Peyer's patch (tissue), 4 donors: ENCODE measurements at places on chromosomes 6 and 20. TPM values are rescaled to one million over a fixed set of nuclear protein-coding genes. Genes with fewer than 3 reads are reported as not detected.

Gene SRXN1
- 42.5 TPM for total RNA-seq

Gene GPLD1
- not detected for total RNA-seq

Gene MRPS18B
- total RNA-seq: 35.3 TPM

Gene GNAS-AS1
- not detected for total RNA-seq

Gene TFEB
- total RNA-seq: 47.9 TPM

Gene CALHM5
- total RNA-seq: 0.53 TPM

GRCh38 chr20:52958211-52958610, 13.9 kb upstream of the TSHZ2 start:
- no peak for DNase-seq

DNA sequence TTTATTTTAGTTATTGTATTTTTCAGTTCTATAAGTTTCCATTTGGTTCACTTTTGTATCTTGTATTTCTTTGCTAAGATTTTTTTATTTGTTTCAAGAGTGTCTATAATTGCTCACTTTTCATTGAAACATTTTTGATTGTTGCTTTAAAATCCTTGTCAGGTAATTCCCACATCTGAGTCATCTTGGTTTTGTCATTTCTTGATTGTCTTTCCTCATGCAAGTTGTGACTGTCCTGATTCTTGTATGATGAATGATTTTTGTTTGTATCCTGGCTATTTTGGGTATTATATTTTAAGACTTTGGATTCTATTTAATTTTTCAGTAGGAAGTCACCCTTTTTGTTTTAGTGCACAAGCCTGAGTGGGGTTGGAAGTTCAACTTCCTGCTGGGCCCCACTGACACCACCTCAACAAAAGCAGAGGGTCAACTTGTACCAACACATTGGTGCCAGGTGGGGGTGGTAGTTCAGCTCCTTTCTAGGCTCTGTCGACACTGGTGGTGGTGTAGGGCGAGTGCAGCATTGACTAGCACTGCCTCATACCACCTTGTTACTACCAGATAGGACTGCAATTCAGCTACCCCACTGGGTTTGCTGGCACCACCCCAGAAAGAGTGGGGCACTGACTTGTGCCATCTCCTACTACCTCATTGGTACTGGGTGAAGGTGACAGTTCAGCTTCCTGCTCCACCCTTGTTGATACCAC, 8.8 kb downstream of the RSPH3 start:
- DNase-seq: no peak

- DNase-seq: no peak
Observed at GRCh38 chr20:46113113-46113470, 5.0 kb upstream of the CD40 start.

DNA sequence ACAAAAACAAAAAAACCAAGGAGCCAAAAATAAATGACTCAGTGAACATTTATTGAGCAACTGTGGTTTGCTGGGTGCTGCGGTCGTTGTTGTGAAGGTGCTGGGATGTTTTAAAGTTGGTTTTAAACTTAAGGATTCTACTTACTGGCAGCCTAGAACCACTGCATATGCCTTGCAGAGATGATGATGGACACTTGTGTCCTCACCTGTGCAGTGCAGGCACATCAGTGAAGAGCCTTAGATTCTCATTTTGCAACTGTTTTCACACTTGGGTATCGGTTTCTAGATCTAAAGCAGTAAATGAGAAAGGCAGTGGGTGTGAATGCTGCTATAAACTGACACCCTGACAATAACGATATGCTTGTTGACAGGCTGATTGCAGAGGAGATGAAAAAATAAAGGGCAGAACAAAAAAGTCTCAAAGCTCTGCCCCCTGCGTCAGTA, 68.8 kb downstream of the UTRN start:
- DNase-seq: no peak

DNA sequence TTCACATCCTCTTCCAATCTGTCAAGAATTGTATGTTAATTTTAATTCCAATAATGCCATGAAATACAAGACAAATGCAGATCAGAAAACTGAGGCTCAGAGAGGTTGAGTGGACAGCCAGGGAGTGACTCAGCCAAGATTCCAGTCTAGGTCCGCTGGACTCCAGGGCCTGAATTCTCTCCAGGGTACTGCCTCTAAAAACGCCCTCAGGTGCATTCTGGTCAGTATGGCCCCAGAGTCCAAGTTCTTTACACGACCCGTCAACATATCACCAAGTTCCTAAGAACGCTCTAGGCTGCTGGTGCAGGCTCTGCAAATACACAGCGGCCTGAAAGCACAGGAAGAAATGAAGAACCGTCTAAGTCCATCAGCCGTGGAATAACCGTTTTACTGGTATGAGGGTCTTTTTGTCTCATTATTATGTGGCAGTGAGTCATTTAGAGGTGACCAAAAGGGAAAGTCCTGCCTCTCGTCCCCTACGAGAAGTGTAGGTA, 709 bp upstream of the ASXL1 start:
- peak; percentile 63 for DNase-seq

- DNase-seq: peak; percentile 57
Observed at GRCh38 chr20:37911838-37912281, 8.9 kb downstream of the VSTM2L start.

DNA sequence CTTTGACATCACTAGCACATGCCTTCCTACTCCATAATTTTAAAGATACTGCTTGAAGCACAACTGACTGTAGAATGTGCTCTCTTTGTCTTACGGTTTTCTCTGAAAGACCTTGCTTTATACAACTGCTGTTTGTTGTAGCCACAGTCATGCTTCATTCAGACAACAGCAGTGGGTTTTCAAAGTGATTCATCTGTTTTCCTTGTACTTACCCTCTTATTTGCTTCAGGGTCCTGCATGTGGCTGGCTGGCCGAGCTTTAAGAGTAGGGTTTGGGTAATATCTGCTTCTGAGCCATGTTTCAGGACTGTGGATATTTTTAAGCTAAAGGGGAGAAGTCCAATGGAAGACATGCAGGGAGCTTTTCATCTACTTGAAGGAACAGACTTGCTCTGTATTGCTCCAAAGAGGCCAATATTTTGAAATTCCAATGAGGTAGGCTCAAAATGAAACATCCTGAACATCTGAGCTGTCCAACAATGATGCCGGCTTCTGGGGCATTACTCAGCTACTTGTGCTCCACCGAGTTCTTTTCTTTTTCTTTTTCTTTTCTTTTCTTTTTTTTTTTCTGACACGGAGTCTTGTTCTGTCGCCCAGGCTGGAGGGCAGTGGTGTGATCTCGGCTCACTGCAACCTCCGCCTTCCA, 160.2 kb upstream of the SGK1 start:
- no peak for DNase-seq

DNA sequence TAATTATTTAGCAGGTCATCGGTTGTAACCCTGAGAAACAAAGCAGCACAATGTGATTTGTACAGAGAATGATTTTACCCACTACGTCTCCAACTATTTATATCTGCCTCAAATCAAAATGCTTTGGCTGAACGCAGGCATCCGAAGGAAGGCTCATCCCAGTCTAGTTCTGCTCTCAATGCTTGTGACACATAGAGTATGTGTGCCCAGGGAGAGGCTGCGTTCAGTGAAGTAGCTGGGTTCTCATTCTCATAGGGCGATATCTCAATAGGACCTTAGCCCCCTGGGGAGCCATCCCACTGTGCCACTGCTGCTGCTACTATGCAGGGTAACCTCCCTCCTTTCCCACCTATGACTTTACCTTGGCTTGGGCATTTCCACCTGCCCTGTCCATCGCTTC, 407 bp downstream of the GABRR2 start:
- no peak for DNase-seq

DNA sequence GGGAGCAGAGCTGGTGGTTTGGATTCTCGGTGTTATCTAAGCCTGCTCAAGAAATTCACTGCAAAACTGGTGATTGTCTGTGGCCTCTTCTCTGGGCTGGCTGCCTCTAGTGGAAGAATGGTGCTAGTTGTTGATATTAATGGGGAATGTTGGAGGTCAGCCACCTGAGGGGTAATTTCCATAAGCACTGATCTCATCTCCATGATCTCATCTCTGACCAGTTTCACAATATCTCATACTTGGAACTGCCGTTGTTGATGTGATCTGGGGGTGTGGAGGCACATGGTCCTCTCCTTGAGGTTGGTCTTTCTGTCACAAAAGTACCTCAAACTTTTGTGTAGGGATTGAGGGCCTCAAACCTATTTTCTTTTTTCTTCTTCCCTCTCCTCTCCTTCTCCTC, 102.6 kb downstream of the CD109 start:
- no peak for DNase-seq

GRCh38 chr6:88629838-88630494, 333.5 kb downstream of the RNGTT start:
- peak; percentile 60 for DNase-seq

DNA sequence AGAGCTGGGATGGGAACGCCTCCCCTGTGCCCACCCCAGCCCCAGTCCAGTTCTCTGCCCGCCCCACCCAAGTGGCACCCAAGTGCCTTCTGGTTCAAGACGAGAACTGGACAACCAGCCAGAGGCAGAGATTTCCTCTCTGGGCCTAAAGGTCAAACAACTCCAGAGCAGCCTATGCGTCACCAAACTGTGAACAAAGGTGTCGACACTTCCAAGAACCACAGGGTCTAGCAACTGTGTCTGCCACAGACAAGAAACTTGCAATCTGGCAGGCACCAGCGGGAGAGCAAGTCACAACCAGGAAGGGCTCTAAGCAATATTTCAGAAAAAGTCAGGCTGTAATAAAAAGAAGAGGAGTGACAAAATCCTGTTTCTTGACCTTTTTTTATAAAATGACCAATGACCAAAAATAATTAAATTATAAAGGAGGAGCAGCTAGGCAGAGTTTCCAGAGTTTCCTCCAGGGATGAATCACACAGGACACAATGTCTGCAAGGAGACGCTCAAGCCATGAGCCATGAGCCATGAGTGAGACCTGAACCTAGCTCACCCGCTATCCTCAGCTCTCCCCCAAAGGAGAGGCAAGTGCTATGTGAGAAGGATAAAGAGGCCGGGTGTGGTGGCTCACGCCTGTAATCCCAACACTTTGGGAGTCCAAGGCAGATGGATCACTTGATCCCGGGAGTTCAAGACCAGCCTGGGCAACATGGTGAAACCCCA, 11.1 kb downstream of the EDEM2 start:
- no peak for DNase-seq

- DNase-seq: no peak
Observed at GRCh38 chr6:141316236-141316635, 816.5 kb upstream of the GJE1 start.

GRCh38 chr20:3045042-3045815, 623 bp upstream of the MRPS26 start:
- DNase-seq: peak; percentile 81

DNA sequence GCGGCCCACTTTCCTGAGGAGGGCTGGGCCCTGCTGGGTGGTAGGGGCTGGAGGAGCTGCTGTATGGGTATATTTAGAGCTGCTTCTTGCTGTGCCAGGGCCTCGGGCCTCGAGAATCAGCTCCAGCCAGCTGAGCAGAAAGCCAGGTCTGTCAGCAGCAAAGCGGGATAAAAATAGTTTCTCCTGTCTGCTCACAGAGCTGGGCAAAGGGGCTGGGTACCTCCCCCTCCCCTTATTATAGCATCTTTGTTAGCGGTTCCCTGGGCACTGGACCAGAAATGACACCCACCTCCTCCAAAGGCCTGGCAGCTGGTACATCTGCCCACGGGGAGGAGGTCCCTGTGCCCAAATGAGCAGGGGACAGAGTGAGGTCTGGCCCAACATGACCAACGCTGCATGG, 6.0 kb downstream of the SCRT2 start:
- DNase-seq: no peak

DNA sequence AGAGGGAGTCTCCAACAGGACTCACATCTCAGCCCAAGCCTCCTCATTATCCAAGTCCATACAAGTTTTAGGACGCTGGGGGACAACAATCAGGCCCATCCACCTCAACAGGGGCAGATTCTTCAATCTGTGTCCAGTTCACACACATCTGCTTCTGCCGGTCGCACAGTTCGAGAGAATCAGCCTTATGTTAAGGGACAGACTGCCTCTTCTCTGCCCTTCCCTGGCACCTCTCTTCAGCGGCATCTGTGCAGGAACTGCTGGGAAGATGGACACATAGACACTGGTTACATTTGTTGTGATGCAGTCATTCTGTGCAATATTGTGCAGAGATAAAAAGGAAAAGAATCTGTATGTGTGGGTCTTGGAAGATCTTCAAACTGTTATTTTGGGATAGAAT, 21.0 kb downstream of the ULBP1 start:
- DNase-seq: no peak

DNA sequence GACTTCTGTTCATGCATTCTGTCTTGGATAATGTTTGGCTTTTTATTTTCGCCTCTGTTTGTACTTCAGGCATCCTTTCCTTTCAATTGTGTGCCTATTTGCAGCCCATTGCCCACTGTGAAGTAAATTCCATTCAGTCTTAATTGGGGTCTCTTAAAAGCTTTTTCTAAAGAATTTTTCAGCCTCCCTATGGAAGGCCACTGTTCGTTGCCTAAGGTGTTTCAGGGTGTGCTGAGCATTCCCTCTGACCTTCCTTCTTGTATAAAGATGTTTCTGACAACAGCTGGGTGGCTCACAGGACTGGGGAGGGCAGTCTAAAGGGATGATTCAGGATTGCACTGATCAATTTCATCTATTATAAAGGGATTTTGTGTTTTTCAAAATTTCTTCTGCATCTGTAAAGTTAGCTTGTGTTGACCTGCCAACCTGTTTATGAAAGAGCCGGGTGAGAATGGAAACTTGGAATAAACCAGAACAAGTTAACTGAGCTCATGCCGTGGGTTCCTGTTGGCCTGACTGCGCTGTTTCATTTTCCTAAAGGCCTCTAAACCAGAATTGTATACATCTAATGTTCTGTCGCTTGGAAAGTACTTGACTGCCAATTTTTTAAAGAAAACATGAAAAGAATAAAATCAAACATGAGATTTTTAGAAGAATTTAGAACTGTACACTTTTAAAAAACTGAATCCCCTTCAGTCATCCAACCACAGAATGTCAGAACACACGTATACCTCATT, 14.3 kb downstream of the PHACTR2 start:
- no peak for DNase-seq

GRCh38 chr6:97198046-97198565, 84.9 kb downstream of the MMS22L start:
- no peak for DNase-seq

DNA sequence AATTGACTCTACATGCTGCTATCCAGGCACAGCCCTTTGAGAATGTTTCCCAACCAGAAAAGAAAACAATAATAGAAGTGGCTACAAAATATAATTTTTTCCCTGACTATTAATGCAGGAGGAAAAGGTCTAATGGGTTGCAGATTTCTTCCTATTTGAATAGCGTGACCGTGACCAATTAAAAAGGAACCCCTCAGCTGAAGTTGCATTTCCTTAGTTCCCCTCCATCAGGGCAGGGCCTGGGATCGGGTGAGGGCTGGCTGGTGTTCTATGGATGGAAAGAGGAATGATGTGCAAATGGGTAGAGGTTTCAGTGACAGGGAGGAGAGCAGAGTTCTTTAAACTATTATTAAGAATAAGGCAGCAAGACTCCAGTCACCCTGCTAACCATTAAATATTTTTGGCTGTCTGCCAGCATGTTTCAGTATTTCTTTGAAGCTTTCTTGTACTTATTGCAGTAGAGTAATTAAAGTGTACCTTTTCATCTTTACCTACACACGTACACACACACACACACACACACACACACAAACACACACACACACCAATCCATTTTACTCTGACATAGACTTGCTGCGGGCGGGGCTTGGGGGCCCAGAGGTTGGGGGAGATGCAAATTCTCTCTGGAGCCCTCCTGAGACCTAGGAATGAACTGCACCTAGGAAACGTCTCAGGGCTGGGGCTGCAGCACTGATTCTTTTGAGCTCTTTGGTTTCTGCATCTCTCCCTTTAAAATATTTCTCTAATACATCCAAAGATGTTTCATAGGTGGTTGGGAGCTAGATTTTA, 154.8 kb upstream of the SLC35B3 start:
- DNase-seq: no peak
